H9 (cell line): ENCODE measurements at places on chromosomes 12 and 14. TPM values are rescaled to one million over a fixed set of nuclear protein-coding genes. Genes with fewer than 3 reads are reported as not detected.

DNA sequence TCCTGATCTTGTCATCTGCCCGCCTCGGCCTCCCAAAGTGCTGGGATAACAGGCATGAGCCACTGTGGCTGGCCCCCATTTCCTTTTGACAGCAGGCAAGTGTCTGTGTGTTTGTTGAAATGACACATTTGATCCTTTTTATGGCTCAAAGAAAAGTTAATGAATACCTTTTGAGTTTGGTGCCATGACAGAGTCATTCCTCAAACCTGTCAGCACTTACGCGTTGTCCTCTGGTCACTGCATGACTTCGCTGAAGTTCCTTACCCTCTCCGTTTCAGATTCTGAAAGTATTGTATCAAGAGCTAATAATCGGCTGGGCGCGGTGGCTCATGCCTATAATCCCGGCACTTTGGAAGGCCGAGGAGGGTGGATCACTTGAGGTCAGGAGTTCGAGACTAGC is 32.4 kb downstream of the NEMF start:
- no peak for DNase-seq

GRCh38 chr14:69845050-69845581 is 34.1 kb upstream of the SMOC1 start:
- DNase-seq: no peak

GRCh38 chr14:101849640-101850039 is 88.1 kb downstream of the PPP2R5C start:
- no peak for DNase-seq

DNA sequence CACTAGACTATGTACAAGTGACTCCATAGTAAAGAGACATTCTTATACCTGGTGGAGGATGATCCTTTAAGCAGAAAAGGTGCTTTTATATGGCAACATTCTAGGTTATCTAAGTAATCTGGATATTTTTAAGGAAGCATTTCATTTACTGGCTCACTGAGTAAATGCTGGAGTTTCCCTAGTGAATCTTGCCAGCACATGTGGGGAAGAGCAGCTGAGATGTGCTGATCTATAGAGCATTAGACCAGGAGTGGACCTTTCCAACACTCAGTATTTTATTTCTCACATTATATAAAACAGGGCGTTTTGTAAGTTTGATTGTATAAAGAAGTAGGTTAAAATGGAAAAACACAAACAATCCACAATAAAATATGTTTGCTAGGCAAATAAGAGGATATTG is 478.5 kb downstream of the ATP23 start:
- no peak for DNase-seq

DNA sequence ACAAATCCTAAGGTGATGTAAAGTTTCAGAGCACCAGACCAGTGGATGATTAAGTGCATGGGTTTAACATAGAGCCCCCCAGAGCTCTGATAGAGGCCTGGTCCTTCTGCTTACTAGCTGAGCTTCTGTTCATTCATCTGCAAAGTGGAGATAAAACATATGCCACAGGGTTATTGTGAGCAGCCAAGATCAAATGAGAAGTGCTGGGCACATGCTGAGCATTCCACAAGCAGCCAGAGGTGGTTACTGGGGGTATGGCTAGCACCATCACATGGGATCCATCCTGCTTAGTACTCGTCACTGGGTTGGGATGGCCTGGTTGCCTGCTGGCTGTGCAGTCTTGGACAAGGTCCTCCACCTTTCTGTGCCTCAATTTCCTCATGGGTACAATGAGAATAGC is 18.0 kb upstream of the SMUG1 start:
- no peak for DNase-seq

DNA sequence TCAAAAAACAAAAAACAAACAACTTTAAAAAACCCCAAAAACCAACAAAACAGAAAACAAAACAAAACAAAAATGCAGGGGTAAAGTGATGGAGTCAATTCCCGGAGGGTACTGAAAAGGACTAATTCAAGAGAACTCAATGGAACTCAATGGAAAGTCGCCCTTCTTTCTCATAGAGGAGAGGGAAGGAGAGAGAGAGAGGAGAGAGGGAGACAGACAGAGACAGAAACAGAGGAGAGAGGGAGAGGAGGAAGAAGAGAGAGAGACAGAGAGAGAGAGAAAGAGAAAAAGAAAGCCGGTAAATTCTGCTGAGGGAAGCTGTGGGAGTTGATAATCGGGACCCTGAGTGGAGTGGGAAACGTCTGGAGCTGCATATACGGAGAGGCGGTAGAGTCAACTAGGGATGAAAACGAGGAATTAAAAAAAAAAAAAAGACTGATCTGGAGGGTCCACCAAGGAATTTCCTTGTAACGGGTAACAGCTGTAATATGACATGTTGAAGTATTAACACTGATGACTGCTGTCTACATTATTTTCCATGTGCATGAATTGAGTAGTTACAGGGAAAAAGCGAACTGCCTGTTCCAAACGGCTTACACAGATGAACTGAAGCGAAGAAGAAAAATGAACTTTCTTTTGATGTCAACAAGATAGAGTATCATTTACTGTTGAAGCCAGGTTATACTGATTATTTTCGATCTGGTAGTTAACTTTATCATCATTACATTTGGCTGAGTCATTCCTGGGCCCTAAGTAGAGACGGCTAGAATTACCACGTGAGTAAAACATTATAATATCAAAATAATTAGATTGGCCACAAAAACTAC is 934 bp upstream of the ZC2HC1C start:
- no peak for DNase-seq

DNA sequence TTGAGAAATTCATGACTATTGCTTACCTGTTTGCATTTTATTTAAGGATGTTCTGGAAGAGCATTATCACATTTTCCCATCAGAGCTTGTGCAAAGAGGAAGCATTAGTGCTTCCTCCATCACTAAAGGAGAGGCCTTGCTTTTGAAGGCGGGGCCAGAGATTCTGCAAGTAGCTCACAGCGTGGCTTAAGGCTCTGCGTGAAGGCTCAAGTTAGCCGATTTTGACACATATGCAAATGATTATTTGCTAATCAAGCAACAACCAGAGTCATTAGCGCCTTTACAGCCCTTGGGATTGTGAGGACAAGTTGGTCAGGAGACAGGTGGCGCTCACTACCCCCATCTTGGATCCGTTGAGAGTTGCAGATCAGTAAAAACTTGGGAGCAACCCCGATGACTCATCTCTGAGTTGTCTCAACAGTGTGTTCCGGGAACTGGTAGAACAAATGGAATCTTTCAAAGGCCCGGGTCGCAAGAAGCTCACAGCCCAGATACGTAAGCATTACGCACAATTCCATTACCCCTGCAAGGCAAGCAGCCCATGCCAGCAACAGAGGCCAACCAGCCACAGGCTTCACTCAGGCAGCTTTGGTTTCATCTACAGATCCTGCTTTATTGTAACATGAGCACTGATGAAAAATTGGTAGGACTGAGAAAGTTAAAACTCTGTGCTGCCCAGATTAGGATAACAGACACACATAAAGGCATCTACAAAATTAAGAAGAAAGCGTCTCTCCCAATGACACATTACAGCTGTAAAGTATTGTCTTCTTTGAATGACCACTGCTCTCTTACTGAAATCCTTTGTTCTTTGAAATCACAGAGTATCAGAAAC is 34.9 kb upstream of the SPTSSA start:
- DNase-seq: peak; percentile 86

- peak; percentile 36 for DNase-seq
Observed at GRCh38 chr14:21840765-21841164, 167.1 kb upstream of the OR4E1 start.

DNA sequence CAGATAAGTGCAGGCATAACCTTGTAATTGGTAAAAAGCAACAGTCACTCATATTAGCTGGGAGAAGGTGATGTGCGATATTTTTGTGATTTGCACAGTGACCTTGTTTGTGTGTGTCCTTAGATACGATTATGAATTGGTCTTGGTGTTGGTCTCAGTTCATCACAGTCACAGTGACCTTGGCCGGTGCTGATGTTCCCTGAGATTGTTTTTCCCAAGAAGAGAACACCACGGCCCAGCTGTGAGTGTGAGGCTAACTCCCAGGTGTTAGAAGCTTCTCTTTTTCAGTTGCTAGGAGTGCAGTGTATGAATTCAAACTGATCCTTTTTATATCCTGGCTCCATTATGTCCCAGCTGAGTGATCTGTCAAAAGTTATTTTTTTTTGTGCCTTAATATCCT is 46.2 kb downstream of the TRHDE start:
- DNase-seq: no peak

GRCh38 chr12:88381466-88381865 is 198.8 kb downstream of the KITLG start:
- DNase-seq: no peak

- no peak for DNase-seq
Observed at GRCh38 chr14:53885136-53885640, 71.4 kb downstream of the BMP4 start.

- no peak for DNase-seq
Observed at GRCh38 chr14:51805541-51805940, 54.9 kb upstream of the GNG2 start.

GRCh38 chr14:31843361-31844091 is 233.6 kb upstream of the ARHGAP5 start:
- no peak for DNase-seq

DNA sequence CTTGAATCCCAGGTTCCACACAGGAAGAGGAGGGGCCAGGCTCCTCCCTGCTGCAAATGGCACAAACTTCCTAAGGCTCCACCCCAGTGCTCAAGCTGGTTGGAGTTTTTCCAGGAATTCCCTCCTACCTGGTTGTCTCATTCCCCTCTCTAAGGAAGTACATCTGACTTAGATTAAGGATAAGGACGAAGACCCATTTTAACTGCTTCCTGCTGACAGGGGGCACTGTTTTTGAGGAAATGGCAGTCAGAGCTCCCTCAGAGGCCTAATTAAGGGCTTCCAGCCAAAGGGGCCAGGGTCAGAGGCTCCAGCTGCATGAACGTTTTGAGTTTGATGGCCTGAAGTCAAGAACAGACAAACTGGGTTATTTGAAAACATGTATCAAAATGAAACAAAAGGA is 1084.7 kb downstream of the SLC6A15 start:
- DNase-seq: peak; percentile 83

GRCh38 chr14:98819132-98819866 is 452.7 kb downstream of the BCL11B start:
- DNase-seq: peak; percentile 95

DNA sequence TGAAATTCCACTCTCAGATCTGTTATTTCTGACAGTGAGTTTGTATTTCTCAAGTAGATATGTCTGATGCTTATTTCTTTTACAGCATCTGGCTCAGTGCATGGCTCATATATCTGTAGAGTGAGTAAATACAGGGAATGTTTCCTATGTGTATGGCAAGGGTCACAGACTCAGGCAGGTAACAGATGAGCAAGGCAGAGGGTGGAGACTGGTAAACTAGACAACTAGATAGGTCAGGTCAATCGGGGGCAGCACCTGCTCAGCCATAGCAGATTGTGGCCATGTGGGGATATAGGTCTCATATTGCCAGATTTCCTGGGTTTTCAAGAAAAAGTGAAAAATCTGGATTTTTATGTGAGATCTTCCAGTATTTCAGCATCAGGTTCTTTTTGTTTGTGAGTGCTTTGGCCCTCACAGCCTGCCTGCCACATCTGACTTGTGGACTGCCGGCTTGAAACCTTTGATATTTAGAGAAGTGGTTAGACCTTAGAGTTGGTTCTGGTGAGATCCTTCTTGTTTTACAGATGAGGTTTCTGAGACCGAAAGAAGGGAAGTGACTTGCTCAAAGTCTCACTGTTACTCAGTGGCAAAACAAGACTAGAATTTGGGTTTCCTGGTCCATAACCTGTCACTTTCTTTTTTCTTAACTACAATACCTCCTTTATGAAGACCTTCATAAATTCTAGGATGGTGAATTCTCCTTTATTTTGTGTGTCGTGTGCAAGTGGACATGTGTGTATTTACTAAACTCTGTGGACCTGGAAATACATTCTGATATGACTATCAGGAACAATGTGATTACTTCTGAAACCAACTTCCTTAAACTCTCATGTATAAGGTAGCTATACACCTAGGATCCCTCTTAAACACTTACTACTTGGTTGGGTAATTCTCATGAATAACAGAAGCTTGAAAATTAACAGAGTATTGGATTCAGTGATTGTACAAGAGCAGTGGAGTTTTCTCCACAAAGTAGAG is 34.4 kb downstream of the PROX2 start:
- DNase-seq: no peak

- DNase-seq: no peak
Observed at GRCh38 chr12:89212339-89212771, 139.9 kb downstream of the DUSP6 start.

GRCh38 chr14:30223385-30223785 is 295.7 kb upstream of the PRKD1 start:
- DNase-seq: no peak

DNA sequence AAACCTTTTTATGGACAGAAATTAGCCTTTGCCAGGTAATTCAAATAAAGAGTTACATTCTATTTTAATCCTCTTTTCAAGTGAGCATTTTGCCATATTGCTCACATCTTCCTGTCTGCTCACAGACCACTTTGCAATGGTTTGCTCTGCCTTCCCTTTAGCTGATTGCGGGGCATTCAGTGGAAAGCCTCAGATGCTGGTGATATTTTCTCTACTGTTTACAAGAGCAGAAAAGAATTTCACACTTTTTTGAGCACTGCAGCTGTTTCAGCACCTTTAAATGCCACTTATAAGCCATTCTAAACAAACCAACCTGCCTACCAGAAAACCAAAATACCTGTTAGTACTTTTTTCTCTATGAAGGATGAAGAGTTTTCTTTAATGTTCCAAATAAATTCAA is 195.7 kb upstream of the LRIG3 start:
- DNase-seq: no peak

GRCh38 chr14:101508948-101509729 is 52.2 kb upstream of the DIO3 start:
- DNase-seq: no peak

- DNase-seq: no peak
Observed at GRCh38 chr14:103423050-103423461, 37.8 kb downstream of the MARK3 start.

DNA sequence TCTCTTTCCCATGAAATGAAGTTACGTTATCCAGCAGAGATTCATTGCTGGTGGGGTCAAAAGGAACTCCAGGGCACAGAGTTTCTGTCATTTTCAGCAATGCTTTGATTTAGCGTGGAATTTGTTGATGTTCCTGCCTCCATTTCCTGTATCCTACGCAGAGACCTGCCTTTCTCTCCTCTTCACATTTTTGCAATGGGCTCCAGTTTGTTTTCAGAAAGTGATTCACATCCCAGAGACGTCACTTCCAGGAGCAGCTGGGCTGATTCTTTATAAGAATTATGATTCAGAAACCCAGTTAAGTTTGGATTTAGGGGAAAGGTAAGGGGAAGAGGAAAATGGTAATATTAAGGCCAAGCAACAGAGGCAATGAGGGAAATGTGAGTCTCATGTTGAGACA is 11.6 kb downstream of the RNASE10 start:
- DNase-seq: no peak

The PIK3C2G gene
- total RNA-seq: not detected in 2 replicates

The FERMT2 gene
- total RNA-seq: 128 and 136 TPM in 2 replicates

The SERPINA5 gene
- 1.1 and 1.2 TPM in 2 replicates for total RNA-seq

The LRRC23 gene
- total RNA-seq: 2.1 and 2.6 TPM in 2 replicates

The RGS6 gene
- 2.8 and 3.0 TPM in 2 replicates for total RNA-seq

The TCL1B gene
- total RNA-seq: 3.6 and 3.8 TPM in 2 replicates

The SERPINA3 gene
- not detected in 2 replicates for total RNA-seq

The STRAP gene
- total RNA-seq: 210 and 218 TPM in 2 replicates

The NFATC4 gene
- 43.0 and 46.4 TPM in 2 replicates for total RNA-seq

The RIPK3 gene
- 0.35 TPM in 1 of 2 replicates, not detected in the other for total RNA-seq
